ENCODE measurements at places on chromosomes 4 and X.

DNA sequence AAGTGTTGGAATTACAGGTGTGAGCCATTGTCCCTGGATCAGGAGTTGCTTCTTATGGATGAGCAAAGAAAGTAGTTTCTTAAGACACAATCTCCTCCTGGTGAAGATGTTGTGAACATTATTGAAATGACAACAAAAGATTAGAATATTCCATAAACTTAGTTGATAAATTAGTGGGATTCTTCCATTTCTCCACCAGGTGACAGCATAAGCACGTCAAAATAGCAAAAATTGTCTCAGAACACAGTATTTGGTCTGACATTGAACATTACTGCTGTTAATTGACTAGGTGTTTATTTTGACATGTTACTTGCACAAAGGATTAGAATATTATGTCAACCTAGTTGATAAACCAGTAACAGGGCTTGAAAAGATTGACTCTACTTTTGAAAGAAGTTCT is 21.6 kb downstream of the CLDN34 start:
- DNase-seq = no peak

- DNase-seq = no peak
Measured at GRCh38 chrX:53685711-53686110, 808 bp downstream of the HUWE1 start.

DNA sequence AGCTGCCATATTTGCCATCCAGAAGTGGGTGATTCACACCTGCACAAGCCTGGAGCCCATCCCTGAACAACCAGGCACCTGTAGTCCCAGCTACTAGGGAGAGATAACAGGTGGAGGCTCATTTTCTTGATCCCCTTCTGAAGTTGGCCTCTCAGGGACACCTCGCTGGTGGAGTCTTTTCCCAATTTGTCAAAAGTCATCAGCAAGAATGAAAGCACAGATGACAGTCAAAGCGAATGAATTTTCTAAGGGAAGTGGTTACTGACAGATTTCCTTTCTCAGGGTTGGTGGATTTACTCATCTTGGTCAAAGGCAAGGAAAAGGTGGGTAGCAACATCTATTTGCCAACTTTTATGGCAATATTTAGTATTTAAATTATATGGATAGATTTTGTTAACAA is 36.5 kb downstream of the FGFBP1 start:
- no peak for DNase-seq

DNA sequence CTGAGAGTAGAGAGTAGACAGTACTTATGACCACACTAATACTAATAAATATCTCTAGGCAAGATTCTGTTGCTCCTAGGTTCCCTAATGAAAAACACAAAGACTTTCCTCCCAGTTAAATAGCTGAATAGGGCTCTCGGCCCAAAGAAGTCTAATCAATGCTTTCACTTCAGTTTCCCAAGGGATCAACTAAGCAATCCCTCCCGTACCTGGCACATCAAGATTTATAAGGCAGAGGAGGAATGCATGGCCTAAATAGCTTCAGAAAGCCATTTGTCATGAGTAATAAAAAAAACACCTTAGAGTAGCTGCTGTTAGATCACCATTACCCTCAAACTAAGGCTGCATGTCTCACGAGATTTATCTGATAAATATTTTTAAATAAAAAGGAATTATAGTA is 56.8 kb upstream of the EXOC1L start:
- no peak for DNase-seq

GRCh38 chr4:108651014-108651791 is 804 bp downstream of the OSTC start:
- DNase-seq = no peak

DNA sequence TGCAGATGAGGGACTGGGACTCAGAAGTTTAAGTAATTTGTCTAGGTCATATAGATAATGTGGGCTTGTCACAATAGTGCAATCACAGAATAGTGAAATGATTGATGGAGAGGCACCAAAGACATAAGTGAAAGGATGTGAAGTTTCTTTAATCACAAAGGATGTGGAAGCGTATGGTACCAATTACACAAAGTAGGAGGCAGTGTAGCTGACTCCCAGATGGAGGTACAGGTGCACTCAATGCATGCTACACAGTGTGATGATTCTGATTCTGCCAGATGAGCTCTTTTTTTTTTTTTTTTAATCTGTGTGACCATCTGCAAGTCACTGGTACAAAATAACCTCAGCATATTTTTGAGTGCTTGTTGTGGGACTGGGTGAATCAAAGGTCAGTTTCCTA is 411.3 kb downstream of the SPRY1 start:
- no peak for DNase-seq

DNA sequence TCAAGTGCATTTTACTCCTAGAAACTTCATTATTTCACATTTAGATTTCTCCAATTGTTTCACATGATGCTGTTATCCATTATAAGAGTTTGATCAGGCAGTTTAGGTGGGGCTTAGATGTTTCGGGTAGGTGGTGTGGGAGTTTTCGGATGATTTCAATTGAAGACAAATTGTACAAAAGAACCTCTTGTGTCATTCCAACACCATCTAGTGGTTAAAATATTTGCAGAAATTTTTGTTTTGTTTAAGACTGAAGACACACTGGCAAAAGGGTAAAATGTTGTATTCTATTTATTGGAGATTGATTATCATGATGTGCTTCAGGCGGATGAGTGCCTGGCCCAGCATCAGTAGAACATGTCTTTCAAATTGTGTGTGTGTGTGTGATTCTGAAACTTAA is 212.7 kb downstream of the SH3BGRL start:
- DNase-seq = no peak

DNA sequence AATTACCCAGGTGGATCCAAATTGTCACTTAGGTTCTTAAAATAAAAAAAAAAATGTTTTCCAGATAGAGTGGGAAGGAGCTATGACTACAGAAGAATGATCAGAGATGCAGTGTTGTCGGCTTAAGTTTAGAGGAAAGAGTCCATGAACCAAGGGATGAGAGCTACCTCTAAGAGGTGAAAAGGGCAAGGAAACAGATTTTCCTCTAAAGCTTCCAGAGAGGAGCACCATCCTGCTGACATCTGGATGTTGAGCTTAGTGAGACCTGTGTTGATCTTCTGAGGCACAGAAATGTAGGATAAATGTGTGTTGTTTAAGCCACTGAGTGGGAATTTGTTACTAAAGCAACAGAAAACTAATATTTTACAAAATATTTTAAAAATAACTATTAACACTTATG is 498.7 kb downstream of the SPOCK3 start:
- DNase-seq = no peak

DNA sequence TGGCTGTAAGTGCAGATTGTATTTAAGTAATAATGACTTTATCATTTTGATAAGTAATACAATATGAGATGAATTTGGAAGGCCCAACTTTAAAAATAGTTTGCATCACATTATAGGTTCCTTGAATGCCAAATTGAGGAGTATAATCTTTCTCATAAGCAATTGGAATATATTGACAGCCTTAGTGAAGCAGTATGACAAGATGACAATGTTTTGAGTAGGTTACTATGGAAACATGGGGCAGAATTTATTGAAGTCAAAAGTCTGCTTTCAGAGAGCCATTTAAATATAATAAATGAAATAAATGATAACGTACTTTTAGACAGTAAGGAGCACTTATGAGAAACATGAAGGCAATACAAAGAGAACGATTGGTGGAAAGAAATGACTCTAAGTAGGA is 776.4 kb downstream of the TECRL start:
- DNase-seq = no peak

GRCh38 chr4:129455482-129455881 is 359.5 kb downstream of the C4orf33 start:
- DNase-seq = no peak

DNA sequence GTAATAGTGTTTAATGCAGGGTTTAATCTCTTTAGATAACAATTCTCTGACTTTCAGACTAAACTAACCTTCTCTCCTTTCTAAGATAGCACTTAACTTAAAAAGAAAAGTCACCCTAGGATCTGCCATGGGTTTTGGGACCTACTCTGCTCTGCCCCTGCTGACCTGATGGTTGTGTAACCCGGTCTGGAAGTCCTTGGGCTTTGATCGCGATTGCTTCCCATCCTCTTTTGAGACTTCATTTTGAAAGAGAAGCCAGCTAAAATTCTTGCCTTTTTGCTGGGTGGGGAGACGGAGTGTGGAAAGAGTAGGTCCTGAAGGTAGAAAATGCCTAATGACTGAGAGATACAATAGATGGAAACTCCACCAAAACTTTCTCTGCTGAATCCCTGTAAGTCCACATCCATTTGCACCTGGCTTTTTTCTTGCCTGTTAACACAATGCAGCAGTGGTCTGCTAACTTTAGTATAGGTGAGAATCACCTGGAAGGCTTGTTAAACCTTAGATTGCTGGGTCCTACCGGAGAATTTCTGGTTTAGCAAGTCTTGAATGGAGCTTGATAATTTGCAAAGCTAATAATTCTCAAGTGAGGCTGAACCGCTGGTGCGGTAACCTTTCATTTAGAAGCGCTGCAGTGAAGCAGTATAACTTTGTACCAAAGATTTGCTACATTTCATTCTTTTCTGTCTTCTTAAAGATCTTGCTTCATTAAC is 45.6 kb upstream of the CCSER1 start:
- no peak for DNase-seq

DNA sequence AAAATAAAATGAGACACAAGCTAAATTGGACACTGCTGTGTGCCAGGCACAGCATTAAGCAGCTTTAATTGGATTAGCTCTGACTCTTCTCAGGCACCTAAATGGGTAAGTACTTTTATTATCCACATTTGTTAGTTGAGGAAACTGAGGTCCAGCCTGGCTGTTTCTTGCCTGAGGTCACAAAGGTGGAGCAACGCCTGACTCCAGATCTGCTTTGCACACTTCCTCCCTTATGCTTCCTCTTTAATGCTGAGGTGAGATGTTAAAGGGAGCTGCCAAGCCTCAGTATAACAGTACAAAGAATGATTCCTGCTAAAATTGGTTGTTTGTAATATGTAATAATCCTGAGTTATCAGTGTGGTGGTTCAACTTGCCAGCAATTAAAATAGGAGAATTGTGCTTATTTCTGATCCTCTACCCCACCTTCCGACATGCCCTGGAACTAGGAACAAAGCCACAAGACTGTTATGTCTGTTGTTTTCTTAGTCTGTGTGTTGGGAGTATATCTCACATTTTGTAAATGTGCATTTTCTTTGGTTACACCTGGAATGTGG is 74.4 kb downstream of the AFF1 start:
- DNase-seq = no peak

- no peak for DNase-seq
Measured at GRCh38 chr4:55018521-55018920, 106.9 kb downstream of the KDR start.

DNA sequence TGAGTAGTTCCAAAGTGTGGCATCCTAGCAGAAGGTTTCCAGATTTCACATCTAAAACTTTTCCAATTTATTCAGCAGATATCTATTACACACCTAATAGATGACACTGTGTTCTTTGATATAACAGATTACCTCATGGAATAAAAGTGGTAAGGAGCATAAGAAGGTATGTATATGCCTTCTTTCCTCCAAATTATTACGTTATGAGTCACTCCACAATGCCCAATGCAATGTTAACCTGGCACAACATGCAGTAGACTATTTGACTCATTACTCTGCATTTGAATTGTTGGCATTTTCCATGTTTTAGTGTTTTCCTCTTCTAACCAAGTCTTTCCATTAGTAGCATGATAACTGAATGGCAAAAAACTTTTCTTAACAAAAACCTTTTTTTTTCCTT is 383.6 kb downstream of the ADGRL3 start:
- no peak for DNase-seq

GRCh38 chr4:181330654-181331201 is 912.5 kb upstream of the TENM3 start:
- DNase-seq = no peak

Measured in stimulated activated CD4-positive, alpha-beta T cell treated with anti-CD3 and anti-CD28 coated beads, TNF-alpha, amount 100 ng/mL, for 24 hours (primary cell).